ENCODE measurements at places on chromosomes 7 and 10.
A peak's percentile ranks its signal among the peaks of the same experiment; 100 is the strongest.

GRCh38 chr10:83871187-83872081 is 267.9 kb upstream of the GHITM start:
- peak; percentile 11 for DNase-seq

DNA sequence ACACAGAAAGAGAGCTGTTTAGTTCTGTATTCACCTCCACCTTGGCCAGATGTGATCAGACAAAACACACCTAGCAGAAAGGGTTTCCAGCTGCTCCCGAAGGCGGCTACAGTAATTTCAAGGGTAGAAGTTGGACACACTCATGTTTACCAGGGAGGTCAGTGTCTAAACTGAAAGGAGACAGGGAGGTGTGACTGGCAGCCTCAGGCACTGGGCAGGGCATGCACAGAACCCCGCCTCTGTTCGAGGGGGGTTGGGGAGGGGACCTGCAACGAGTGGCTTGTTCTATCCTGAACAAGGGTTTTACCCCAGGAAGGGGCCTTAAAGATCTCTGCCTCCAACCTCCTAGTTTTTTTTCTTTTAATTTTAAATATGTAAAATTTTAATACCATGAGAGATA is 49.6 kb downstream of the BPGM start:
- DNase-seq: no peak

DNA sequence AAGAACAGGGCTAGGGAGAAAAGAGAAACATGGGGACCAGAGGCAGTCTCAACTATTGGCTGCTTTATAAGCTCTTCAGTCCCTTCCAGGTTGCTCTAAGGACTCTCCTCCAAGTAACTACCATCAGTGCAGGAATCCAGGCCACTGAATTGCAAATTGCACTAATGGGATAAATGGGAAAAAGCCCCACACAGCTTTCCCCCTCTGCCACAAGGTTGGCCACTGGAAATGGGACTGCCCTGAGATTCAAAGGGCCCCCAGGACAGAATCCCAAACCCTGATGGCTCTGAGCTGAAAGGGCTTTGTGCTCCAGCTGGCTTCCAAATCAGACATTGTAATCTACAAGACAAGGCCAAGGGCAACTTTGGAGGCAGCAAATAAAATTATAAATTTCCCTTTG is 633.2 kb downstream of the ACTR3B start:
- DNase-seq: no peak

DNA sequence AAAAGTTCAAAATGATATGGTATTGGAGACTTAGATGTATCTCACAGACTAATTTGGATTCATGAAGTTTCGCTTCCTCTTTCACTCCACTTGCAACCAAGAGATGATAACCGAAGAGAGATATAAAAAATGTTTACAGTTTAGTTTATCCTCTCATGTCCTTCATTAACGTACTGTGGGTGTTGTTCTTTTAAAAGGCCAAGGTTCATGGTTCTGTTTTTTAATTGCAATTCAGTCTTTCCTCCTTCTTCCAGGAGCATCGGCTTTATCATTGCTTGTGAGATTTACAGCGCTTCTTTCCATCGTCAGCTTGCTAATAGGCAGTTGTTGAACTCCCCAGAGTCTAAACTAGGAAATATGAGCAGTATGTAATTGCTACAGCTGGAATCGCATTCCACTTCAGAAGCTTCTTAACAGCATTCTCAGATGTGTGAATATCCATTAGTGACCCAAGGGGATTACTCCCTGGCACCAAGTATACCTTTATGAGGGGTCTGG is 75.9 kb upstream of the HGF start:
- no peak for DNase-seq

DNA sequence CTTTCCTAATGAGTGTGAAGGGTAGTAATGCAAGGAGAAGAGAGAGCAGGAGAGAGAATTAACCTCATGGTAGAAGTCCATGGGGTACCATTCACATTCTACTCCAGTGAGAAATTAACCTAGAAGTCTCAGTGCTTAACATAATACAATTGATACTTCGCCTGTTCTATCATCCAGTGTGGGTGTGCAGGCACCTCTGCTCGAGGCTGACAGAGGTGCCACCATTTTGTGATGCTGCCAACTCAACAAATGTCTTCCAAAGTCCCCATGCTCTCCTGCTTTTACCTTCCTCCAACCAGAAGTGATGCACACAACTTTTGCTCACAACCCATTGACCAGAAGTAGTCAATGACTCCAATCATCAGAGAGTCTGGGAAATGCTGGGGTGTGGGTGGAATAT is 118.3 kb upstream of the LAMB4 start:
- no peak for DNase-seq

DNA sequence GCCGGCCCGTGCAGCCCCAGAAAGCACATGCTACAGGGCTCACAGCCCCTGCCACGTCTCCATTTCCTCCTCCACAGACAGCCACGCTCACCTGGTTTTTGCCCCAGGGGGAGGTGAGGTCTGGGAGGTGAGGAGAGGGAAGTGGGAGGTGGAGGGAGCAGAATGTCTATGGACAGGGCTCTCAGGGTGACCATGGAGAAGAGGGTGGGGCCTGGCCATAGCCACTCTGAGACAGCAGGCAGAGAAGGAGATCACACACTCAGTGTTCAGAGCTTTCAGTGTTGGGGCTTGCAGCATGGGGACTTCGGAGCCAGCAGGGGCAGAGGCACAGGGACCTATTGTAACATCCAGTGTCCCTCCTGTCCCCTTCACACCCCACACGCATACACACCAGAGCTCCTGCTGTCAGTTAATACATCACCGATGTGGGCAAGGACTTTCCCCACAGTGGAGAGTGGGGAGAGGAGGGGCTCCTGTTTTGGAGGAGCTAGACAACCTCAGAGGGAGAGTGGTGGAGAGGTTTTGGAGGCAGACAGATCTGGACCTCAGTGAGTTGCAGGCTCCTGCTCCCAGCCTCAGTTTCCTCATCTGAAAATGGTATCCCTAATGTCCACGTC is 14.4 kb downstream of the WDFY4 start:
- DNase-seq: no peak

DNA sequence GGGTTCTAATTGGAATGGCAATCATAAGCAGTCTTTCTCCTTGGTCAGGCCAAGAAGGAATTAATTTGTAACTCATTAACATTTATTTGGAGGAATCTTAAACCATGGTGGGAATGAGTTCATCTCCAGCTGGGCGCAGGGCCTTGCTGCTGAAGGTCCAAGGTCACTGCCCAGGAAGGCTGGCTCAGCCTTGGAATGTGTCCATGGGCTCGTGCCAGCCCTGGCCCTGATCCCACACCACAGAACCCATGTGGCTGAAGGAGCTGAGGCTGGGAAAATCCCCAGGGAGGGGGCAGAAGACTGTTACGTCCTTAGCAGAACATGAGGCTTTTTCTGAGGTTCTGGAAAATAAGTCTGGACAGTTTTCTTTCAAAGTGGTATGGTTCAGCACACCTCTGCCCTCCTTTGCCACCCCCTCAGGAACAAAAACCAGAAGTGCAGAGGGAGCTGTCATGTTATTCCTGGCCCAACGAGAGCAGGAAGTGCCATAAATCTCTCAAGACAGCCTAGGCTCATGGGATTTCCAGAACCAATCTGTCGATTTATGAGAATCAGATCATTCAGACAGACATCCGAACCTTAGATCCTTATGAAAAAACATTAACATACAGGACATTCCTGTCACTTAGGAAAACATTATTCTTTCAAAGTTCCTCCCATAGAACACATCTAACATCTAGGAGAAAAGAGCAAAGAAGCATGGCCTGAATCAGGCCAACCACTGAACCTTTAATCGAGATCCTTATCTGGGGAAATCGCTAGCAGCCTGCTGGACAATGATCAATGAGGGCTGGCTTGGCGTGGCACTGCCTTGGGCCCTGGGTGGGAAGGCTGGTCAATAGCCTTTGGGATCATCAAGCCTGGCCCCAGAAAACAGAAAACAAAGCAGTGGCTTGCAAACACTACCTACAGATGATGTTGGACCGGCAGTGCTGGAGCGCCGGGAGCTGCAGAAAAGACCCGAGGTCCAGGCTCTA is 134.3 kb downstream of the TAX1BP1 start:
- DNase-seq: no peak

DNA sequence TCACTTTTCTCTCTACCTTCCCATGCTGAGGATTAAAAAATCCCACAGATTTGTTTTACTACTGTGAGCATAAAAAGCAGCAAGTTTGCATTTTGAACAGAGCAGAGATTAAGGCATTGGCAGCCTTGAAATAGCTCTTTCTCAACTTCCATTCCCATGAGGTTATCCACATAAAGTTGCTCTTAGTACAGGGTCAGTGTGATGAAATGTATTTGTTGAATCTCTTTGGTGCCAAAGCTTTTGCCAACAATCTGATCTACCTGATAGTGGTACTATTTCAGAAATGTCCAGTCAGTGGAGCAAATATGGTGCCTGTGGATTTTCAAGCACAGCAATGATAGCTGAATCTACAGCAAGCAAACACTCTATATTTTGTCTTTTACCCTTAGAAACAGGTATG is 254.8 kb downstream of the INHBA start:
- no peak for DNase-seq

DNA sequence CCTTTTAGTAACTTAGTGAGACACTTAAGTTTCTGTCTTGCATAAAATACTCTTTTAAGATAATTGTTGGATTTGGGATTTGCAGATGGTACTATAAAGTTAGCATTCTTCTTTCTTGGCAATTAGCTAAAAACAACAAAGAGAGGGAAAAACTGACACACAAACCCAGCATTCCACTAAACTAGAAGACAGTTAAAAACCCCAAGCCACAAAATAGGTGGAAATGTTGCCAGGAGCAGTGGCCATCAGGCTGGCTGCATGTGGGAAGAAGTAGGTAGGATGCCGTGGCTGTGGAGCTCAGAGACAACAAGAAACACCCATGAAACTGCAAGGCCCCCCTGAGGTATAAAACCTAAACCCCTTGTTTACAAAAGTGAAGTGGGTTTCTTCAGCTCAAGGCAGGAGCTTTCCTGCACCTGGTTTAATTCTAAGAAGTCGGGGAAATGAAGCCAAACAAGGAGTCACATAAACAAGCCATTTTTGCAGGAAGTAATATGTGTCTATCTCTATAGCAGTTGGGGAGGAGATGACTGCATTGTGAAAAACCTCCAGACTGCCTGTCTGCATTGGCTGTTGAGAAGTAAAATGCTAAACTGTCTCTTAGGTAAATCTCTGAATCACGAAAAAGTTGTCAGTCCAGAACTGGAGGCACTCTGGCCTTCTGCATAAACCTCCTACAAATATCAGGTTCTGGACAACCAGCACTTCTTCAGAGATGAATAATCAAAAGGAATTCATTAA is 9.5 kb downstream of the RAB18 start:
- DNase-seq: no peak

- no peak for DNase-seq
Measured at GRCh38 chr10:30134171-30134945, 75.0 kb upstream of the JCAD start.

- no peak for DNase-seq
Measured at GRCh38 chr10:101228966-101229265, 347 bp downstream of the LBX1 start.

GRCh38 chr7:28200598-28200997 is 20.0 kb upstream of the JAZF1 start:
- no peak for DNase-seq

DNA sequence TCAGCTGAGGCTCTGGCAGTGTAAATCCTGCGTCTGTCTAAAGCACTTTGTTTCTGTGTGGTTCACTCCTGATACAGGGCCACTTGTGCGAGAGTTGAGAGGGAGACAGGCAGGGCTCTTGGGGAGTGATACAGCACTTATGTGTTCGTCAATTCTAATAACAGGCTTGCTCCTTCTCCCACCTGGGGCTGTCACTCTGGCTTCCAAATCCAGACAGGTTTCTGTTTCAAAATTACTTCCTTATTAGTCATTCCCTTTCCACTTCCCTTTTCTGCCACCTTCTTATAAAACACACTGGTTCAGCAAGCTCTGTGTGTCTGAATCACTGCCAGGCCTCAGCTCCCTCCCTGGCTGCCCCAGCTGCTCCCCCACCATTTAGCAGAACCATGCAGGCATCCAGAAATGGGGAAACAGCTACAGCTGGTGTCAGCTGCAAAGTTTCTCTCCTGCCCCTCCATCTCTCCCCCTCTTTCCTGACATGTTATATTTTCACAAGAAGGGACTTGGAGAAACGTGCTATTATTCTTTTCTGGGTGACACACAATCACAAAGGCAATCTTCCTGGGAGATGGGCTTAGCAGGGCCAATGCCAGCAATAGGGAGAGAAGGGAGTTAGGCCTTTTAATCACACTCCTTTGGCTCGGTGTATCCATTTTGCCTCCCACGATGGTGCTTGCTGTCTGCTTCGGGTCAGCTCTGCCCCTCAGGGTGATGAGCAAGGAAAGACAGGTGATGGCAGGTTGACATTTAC is 58.4 kb upstream of the ZNRF2 start:
- DNase-seq: no peak

- DNase-seq: no peak
Measured at GRCh38 chr10:6916601-6917000, 336.5 kb upstream of the PRKCQ start.

DNA sequence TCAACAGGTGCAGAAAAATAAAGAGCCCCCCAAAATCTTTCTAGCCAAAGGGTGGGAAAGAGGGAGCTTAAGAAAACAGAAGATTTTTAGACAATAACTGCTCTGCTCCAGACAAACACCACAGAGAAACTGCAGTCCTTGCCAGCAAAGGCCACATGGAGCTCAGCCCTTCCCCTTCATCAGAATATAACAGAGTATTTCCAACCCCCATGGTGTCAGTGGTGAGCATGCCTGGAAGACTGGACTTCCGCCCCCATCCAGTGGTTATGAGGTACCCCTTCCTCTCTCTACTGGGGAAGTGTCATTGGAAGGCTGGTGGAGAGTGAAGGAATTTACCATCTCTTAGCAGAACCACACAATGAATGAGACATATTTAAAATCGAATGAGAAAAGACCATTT is 1007.3 kb upstream of the CELF2 start:
- DNase-seq: no peak

- no peak for DNase-seq
Measured at GRCh38 chr7:21028186-21028585, 241.5 kb upstream of the SP8 start.

- no peak for DNase-seq
Measured at GRCh38 chr10:78960316-78960800, 108.4 kb upstream of the ZMIZ1 start.

- DNase-seq: no peak
Measured at GRCh38 chr10:52668024-52668423, 104.6 kb downstream of the MBL2 start.

DNA sequence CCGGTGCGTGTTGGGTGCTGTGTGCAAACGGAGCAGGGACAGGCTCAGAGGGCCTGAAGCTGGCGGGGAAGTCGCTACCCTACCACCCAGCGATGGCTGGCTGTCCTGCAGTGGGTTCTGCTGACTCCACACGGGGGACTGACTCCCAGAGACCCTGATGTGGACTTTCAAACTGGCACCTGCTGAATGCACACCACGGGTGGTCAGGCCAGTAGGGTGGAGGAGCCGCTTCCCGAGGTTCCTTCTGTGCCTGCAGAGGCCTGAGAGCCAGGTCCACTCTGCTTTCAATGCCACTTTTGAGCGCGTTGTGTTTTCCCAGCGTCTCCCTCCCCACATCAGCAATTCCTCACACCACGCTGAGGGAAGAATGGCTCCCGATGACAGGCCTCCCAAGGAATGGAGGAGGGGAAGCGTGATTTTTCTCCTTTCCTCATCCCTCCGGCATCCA is 135.3 kb downstream of the ADARB2 start:
- no peak for DNase-seq

GRCh38 chr7:101598422-101598985 is 30.6 kb downstream of the MYL10 start:
- no peak for DNase-seq
